ENCODE measurements at places on chromosomes 6 and 20. TPM values are rescaled to one million over a fixed set of nuclear protein-coding genes. Genes with fewer than 3 reads are reported as not detected.

Gene BTNL2
- not detected for total RNA-seq

Gene SUMO4
- total RNA-seq, result 8.6 TPM

Gene TRAPPC3L
- not detected for total RNA-seq

Gene EPHA7
- total RNA-seq, result not detected

Gene CGAS
- 11.0 TPM for total RNA-seq

Gene COL9A1
- not detected for total RNA-seq

Gene NXT1
- total RNA-seq, result 57.1 TPM

Gene TBP
- 14.1 TPM for total RNA-seq

Gene PXMP4
- total RNA-seq, result 4.1 TPM

Gene DOK5
- total RNA-seq, result not detected

Gene ZNF391
- total RNA-seq, result 1.6 TPM

Gene PHF10
- 93.9 TPM for total RNA-seq

Gene GLYATL3
- not detected for total RNA-seq

Gene OR2B6
- total RNA-seq, result not detected
